ENCODE measurements at places on chromosomes 11 and 22.

DNA sequence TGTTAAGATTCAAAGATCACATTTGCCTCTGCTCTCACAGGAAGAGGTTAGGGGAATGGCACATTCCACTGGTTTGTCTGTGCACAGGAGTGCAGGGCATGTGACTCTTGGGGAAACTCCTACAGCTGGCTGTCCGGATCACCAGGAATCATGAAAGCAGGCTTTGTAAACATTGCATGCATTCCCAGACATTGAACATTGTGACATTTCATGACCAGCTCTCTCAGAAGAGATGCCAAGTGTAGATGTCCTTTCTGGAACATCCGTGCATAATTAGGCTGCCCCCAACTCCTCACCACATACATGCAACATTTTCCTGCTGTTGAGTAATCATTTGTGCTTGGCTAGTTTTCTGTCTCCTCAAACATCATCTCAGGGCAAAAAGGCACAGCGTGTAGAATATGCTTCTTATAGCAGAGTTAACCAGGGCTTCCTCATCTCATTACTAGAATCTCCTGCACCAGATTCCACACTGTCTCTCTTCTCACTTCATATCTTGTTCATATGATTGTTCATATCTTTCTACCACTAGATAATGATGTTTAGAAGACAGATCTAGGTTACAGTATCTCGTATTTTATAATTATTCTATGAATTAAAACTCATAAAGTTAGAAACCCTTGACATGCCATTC lies 694.7 kb downstream of the NTM start:
- no peak for DNase-seq

GRCh38 chr11:80586464-80586863 lies 1145.6 kb upstream of the TENM4 start:
- DNase-seq, result no peak

DNA sequence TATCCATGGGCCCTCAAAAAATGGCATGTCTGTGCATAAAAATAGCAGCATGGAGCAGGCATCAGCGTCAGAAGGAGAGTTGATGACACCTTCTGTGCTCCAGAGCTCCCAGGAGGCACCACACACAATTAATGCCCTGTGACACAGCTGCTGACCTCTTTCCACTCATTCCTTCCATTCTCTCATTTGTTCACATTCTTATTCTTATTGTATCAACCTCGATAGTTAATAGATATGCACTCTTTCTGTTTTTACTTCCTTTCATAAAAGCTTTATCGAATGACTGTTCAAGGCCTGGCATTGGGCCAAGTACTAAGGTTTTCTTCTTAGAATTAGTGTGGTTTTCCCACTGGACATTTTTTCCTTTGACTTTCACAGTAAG lies 266.0 kb upstream of the MTNR1B start:
- no peak for DNase-seq

DNA sequence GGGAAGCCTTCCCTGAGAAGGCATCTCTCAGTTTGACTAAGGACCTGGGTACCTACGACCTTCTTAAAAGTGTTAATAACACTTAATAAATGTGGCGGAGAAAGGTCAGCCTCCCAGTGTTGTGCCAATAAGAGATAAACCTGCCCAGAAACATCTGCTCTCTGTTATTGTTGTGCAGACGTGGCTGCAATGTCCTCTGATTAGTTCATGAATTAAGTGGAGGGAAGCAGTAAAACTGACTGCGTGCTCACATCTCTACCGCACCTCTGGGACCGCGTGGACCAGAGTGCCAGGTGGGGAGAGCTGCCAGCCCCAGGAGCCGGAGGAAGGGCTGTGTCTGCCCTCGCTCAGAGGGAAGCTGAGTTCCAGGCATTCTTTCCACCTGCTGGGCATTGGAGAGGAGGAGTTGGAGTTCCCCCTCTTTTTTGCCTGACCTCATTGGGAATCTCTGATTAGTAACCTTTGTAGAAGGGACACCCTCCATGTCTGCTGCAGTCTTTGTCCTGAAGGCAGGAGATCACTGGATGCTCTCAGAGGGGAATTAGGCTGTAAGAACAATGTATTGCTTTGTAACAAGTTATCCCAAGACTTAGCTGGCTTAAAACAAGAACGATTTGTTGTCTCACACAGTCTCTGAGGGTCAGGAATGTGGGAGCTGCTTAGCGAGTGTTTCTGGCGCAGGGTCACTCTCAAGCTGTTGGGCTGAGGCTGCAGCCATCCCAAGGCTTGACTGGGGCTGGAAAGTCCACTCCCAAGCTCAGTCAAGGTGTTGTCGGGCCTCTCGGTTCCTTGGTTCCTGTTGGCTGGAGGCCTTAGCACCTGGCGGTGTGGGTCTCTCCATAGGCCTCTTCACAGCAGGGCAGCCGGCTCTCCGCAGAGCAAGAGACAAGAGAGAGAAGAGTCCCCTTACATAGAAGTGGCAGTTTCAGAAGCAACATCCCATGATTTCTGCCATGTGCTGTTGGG lies 247.6 kb upstream of the TBCEL start:
- DNase-seq, result no peak

- DNase-seq, result no peak
Measured at GRCh38 chr22:17243524-17243923, 24.3 kb upstream of the ADA2 start.

DNA sequence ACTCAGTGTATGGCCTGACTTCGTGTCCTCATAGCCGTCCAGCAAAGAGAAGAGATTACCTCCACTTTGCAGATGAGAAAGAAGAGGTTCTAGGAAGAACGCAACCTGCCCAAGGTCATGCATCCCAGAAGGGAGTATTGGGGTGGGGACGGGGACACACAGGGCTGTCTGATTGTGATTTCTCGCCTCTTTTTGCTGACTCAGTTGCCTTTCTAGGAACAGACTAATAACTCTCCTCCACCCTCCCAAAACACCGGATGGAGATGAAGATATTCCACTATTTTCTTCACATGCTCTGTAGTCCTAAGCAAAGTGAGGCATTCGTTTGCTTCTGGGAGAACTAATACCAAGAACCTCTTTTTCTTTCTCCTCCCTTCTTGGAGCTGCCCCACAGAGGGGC lies 529.3 kb downstream of the MIAT start:
- no peak for DNase-seq

DNA sequence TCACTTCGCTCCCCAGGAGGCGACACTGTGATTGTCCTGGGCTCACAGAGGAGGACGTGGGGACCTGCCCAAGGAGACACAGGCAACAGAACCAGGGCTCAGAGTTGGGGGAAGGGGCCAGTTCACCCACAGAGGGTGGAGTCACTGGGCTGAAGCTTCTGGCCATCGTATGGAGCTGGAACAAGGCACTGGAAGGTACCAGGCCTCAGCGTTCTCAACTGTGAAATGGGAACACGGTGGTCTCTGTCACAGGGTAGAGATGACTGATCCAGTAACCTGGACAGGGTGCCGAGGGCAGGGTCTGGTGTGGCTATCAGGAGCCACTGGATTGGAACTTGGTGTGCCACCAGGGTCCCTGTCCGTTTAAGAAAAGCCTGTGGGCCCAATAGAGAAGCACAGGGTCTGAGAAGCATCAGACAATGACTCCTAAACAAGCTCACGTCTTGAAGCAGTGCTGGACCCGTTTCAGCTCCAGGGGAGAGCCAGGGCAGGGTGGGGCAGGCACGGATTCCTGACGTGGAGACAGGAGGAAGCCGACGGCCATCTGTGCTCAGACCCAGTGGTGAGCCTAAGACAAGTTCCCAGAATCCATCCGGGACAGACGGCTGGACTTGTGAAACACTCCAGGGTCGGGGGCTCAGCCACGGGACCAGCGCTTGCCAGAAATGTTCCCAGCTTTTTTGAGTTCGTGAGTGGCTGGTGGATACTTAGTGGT lies 25.0 kb upstream of the KCNQ1OT1 start:
- no peak for DNase-seq

- DNase-seq, result no peak
Measured at GRCh38 chr11:34068111-34068510, 16.6 kb downstream of the CAPRIN1 start.

- no peak for DNase-seq
Measured at GRCh38 chr11:3359092-3359824, 19.7 kb downstream of the ZNF195 start.

GRCh38 chr11:66326261-66327111 lies 9.6 kb upstream of the CD248 start:
- DNase-seq, result no peak

All from activated CD4-positive, alpha-beta T cell treated with anti-CD3 and anti-CD28 coated beads, Interleukin-2, amount 50 U/mL, for 24 hours (primary cell).